ENCODE measurements at places on chromosomes 4 and X. TPM values are rescaled to one million over a fixed set of nuclear protein-coding genes. Genes with fewer than 3 reads are reported as not detected.

The STBD1 gene
- total RNA-seq, result 16.3 TPM

The HTN1 gene
- not detected for total RNA-seq

The PDLIM3 gene
- total RNA-seq, result 85.5 TPM

The ASB9 gene
- 2.9 TPM for total RNA-seq

The MND1 gene
- total RNA-seq, result 1.7 TPM

The SCD5 gene
- 22.9 TPM for total RNA-seq

The MANBA gene
- 42.1 TPM for total RNA-seq

The SSX4 gene
- total RNA-seq, result not detected

The SEC31A gene
- 227 TPM for total RNA-seq

The RRH gene
- total RNA-seq, result 0.23 TPM

The ARHGAP24 gene
- total RNA-seq, result 13.6 TPM

The ZMAT1 gene
- 7.8 TPM for total RNA-seq

The GLRA2 gene
- not detected for total RNA-seq

The MSANTD1 gene
- 1.2 TPM for total RNA-seq

The NAP1L5 gene
- total RNA-seq, result 8.5 TPM

The PAGE5 gene
- not detected for total RNA-seq

The ANOS1 gene
- 2.9 TPM for total RNA-seq

The FGA gene
- 20.9 TPM for total RNA-seq

The TEX13B gene
- total RNA-seq, result not detected

The TMPRSS11D gene
- not detected for total RNA-seq

The ZNF630 gene
- total RNA-seq, result 6.0 TPM

The FAM149A gene
- 38.2 TPM for total RNA-seq

The DCAF8L2 gene
- not detected for total RNA-seq

Data from mucosa of gallbladder (tissue), 1 donor.